ENCODE measurements at places on chromosomes 7 and 10. TPM values are rescaled to one million over a fixed set of nuclear protein-coding genes. Genes with fewer than 3 reads are reported as not detected.

GRCh38 chr7:151244196-151244840 is 4.2 kb downstream of the SMARCD3 start:
- peak; percentile 33 for ATAC-seq

DNA sequence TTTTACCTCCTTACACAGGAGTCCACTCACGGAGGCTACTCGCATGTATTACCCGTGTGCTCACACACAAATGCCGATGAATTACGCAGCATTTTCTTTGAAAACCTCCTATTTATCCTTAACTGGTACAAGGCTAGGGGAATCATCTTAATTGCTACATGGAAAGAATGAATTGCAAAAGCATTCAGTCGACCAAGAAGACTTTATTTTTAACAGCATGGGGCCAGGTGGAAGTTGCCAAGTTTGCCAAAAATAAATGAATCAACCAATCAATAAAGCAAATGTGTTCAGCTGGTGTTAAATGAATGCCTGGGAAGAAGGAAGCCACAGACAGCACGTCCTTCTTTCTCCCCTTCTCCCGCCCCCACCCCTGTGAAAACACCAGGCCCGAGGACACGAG is 55.8 kb downstream of the CTBP2 start:
- no peak for ATAC-seq

DNA sequence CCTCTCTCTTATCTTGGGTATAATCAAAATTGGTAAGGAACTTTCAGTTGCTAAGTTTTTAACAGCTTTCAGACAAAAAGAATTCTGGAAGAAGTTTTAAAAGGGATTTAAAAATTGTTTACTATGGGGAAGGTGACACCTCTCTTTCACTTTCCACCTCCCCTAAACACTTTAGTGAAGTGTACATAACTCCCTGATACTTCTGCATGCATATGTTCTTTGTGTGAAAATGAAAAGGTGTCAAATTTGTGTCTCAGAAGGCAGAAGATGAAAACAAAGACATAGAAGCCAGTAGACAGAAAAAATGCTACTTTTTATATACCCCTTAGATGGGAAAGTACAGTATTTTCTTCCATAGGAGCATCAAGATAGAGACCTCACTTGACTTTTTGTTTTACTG is 117.8 kb downstream of the TMEM26 start:
- ATAC-seq: no peak

DNA sequence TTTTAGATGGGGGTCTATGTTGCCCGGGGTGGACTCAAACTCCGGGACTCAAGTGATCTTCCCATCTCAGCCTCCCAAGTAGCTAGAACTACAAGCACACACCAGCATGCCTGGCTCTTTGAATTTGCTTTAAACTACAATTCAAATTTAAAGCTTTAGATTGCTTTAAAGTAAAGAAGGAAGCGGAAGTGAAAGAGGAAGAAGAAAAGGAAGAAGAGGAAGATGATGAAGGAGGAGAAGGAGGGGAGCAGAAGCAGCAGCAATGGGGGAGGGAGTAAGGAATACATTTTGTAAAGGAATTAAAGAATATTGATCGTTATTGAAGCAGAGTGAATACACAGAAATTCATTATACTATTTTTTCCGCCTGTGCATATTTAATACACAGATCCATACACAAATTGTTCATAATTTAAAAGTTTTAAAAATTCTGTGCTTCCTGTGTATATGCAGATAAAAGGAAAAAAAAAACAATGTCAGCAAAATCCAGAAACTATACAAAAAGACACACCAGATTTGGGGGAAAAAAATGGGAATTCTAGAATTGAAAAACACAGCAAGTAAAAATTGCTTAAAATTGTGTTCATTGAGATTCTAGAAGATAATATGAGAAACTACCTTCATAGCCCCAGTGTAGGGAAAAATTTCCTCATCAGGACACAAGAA is 60.8 kb upstream of the KCNMA1 start:
- ATAC-seq: no peak

GRCh38 chr7:96337519-96337918 is 15.6 kb upstream of the SLC25A13 start:
- no peak for ATAC-seq

DNA sequence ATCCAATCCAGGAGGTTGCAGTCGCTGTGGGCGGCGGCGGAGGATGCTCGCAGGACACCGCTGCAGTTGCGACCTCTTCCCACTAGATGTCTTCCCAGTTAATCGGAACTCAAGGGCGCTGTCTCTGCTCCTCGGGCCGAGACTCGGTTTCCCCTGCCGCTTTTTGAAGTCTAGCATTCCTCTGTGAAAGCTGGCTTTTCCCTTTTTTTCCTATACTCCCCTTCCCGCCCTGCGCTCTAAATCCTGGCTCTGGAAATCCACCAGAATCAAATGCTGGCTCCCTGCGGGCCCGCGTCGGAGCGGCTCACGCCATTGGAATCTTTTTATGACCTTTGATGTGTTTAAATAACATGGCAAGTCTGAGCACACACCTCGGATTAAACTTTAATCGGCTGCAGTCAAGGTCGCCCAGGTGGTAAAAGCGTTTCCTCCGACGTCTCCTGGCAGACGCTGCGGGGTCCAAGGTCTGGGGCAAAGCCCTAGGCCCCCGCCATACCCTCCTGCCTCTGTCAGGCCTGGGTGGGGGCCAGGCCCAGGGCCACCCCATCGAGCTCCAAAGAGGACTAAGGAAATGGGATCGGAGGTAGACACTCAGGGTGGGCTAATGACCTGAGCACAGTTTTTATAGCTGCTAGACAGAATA is 10.7 kb upstream of the HOXA13 start:
- peak; percentile 45 for ATAC-seq

DNA sequence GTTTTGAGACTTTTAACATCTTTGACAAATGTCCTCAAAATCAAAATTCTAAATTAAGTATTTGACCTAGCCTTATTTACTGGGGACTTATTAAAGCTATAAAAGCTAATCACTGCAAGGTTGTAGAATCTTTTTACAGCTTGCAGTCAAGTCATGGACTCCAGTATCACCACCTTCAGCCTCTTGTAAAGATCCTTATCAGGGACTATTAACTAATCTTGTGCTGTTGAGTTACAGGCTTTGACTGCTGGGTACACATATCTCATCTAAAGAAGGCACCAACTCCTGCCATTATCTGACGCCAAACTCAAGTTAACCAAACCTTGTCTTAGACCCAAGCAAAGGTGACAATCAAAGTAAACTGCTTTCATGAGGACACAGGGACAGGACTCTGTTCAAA is 621.0 kb upstream of the IGFBP3 start:
- no peak for ATAC-seq

DNA sequence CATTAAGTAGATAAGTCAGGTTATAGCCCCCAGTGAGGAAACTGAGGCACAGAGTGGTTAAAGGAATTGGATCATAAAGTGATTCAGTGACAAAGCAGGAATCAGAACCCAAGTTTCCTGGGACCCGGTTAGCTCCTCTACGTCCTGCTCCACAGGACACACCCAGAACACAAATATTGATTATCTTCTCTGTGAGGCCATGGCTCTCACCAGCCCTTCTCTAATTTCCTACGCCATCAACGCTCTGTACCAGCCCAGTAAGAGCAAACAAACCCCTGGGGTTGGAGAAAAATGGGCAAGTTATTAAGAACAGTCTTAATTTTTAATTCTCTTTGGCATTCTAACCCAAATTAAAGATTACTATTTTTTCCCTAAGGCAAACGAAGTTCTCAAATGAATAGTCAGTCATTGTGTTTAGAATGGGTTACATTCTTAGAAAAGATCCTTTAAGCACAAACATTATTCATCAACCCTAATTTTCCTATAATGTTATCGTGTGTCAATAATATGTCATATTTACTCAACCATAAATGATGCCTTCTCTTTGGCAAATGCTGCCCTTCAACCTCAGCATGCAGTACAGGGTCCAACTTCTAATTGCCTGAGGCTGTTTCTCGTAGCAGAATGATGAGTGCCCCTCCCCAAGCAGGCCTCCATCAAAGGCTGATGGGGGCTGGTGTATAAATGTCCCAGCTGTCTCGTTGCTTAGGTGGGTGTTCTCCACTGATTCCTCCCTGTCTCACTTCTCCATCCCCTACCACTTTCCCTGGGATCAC is 25.4 kb upstream of the TM9SF3 start:
- no peak for ATAC-seq

DNA sequence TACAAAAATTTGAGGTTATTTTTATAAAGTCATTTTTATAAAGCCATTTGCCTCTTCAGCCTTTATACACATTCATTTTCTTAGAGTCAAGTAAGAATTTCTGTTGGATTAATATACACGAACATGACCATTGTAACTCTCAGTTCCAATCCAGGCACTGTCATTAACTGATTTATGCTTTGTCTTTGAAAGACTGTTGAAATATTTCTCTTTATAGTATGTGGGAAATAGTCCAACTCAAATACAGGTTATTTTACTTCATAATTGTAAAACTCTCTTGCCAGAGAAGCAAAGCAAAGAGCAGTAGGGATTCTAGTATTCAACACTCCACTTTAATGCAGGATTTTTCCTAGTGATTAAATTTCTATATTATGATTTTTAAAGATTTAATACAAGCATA is 36.5 kb upstream of the PAPSS2 start:
- ATAC-seq: no peak

Gene VPS37D
- total RNA-seq: 0.15 TPM

Gene PON1
- not detected for total RNA-seq

Gene RET
- total RNA-seq: 0.24 TPM
